ENCODE measurements at places on chromosomes 6 and 20. TPM values are rescaled to one million over a fixed set of nuclear protein-coding genes. Genes with fewer than 3 reads are reported as not detected.

LY6G5C gene
- total RNA-seq, result 5.4 TPM

DNA sequence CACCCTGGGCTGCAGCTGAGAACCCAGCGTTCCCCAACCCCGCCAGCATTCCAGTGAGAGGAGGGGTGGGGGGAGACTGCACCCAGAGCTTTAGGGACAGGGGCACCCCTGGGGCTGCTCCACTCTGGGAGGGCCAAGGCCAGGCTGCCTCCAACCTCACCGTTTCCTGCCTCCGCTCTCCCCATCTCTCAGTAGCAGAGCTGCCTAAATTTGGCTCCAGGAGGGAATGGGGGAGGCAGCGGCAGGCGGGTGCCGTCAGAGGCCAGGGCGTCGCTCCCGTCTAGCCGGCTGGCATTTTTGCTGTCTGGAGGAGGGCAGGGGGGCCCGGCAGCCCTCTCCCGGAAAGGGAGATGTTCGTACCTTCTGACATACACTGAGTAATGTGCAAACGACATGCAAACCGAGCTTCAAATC, 46.6 kb downstream of the NOL4L start:
- peaks cover 55% of the 10 kb centered on the region for H3K27me3 ChIP-seq
- H3K4me3 ChIP-seq, result no peak overlapping the region
- H3K27ac ChIP-seq, result no peak overlapping the region
- no peak for DNase-seq
- H3K36me3 ChIP-seq, result peaks cover 28% of the 10 kb centered on the region

FOXQ1 gene
- total RNA-seq, result 51.0 TPM

ATAT1 gene
- 23.0 TPM for total RNA-seq

FRK gene
- total RNA-seq, result 21.2 TPM

TFEB gene
- 4.4 TPM for total RNA-seq

CST4 gene
- total RNA-seq, result not detected

Data from Calu3 (cell line).